Motor neuron (in vitro differentiated cells): ENCODE measurements at places on chromosomes 7 and 10. TPM values are rescaled to one million over a fixed set of nuclear protein-coding genes. Genes with fewer than 3 reads are reported as not detected.

DNA sequence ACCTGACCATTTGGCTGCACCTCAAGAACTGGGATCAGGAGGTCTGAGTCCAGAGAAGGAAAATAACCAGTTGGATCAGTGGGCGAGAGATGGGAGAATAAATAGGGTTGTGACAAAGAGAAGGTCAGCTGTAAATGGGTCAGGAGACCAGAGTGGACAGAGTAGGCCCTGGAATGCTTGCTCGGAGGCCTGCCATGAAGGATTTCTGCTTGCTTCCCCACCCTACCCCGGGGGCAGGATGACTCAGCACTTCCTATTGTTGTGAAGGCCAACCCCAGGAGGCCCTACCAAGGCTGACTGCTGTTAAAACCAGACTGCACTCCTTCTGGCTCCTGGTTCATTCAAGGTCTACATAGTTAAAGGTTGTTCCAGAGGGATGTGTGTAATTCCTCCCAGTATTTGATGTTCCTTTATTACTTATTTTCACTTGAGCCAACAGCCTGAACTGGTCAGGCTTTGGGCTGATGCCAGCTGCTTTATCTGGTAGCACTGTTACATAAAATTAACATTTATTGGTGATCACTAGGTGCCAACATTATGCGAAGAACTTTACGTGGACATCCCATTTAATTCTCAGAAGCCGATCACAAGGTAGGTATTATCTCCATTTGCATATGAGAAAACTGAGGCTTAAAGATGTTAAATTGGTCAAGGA lies 27.3 kb upstream of the IFRD1 start:
- peak; percentile 95 for ATAC-seq

GRCh38 chr10:14926061-14926470 lies 27.8 kb downstream of the DCLRE1C start:
- no peak for ATAC-seq

GRCh38 chr10:110919971-110920881 lies 822 bp downstream of the SHOC2 start:
- ATAC-seq, result no peak

GRCh38 chr7:5462216-5462615 lies 38.6 kb upstream of the TNRC18 start:
- ATAC-seq, result no peak

DNA sequence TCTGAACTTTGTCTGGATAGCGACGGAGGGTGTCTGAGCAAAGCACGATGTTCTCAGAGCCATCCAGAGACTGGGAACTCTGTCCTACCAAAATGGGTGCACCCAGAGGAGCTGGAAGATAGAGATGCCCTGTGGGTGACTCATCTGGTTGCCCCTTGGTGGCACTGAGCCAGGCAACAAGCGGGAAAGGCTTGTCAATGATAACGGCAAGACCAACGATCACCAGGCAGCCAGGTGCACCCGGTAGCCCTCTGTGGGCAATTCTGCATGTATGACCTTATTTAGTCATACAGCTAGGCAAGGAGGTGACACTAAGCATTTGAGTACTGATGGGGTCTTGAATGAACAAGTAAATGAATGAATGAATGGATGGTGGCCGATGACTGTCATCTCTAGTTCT lies 2.8 kb upstream of the ELN start:
- ATAC-seq, result no peak

The EN2 gene
- 0.10 and 0.11 TPM in 2 replicates for total RNA-seq

The IL2RA gene
- total RNA-seq, result 0.09 and 0.16 TPM in 2 replicates

- no peak for ATAC-seq
Observed at GRCh38 chr10:24172909-24173308, 36.0 kb upstream of the KIAA1217 start.

The GHRHR gene
- total RNA-seq, result 0.65 TPM in 1 of 2 replicates, not detected in the other

- ATAC-seq, result no peak
Observed at GRCh38 chr7:92108821-92109220, 25.5 kb downstream of the CYP51A1 start.

The HEPACAM2 gene
- total RNA-seq, result 0.16 TPM in 1 of 2 replicates, not detected in the other
